ENCODE measurements at places on chromosomes 4 and X.

GRCh38 chrX:87941841-87942240 lies 424.2 kb downstream of the KLHL4 start:
- DNase-seq = no peak

DNA sequence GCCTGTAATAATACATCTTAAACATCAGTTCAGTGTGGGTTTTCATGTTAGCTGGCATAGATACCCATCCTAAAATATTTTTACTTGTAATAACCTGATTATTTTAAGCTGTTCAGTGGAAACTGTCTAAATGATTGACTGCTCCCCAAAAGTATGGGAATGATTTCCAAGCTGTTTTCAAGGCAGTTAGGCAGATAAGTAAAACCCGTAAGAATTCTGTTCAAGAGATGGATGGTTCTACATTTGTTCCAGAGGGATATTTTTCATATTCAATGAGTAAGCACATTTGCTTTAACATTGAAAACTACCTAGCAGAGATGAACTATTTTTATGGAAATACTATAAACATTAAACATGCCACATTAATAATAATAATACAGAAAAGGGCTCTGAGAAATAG lies 161.1 kb downstream of the UNC5C start:
- no peak for DNase-seq

- DNase-seq = peak; percentile 17
These were observed at the start of gene RPS6KA6 for GRCh38 chrX:84187533-84188319. TSS of gene RPS6KA6 (minus strand) at chrX:84188199. CDS start at chrX:84187899, 300 bp downstream.

DNA sequence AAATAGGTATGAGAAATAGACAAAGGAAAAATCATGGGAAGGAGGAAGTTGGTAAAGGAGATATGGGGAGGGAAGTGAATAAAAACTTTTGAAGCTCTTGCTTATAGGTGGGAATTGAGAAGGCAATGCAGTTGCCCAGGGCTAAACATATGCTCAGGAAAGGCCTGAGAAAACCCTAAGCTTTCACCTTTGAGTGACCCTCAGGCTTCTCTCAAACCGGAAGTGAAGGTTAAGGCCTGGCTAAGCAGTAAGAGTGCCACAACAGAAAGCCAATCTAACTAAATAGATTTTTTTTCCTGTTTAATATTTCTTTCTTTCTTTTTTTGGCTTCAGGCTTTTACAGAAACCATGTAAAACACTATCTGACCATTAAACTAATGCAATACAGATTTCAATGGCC lies 69.5 kb upstream of the GABRA3 start:
- DNase-seq = no peak

DNA sequence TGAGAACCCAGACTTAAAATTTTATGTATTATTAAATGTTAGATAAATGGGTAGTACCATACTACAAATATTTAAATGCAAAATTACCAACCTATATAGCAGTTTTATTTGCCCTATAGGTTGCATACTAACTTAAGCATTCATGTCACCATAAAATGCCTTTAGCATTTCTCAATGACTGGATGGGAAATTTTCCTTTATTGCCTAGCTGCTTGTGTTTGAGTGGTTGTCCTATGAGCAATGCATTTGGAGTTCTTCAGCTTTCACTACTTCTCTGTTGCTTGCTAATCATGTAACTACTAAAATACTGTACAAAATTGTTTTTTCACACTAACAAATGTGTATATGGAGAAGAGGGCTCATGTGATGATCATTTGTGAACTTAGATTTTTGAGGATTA lies 44.2 kb upstream of the CEP135 start:
- no peak for DNase-seq

DNA sequence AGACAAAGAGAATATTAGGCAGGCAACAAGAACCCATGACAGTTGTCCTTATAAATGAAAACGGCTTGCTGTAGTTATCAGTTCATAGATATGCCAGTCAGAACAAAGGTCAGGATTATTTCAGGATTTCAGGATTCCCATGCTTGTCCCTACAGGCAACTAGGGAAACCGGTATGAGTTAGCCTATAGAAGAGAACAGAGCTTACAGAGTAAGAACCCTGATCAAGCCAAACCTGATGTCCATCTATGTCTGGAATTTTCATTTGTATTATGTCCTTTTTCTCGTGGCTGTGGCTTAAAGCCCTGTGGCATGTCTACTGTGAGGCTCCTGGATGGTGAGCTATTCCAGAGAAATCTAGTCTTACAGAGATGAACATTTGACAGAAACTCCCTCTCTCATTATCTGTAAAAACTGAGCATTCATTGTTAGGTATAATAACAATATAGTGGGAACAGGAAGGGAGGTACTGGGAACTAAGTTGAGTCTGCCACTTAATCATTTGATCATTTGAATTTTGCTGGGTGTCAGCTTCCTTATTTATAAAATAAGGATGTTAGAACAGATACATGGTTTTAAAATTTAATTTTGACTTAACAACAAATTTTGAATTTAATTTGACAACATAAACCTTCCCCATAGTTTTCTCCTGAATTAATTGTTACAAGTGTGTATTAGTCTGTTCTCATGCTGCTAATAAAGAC lies 129.5 kb upstream of the KLF3 start:
- no peak for DNase-seq

- no peak for DNase-seq
These were observed 89.3 kb downstream of the SH2D1A start for GRCh38 chrX:124435616-124436015.

GRCh38 chr4:81874661-81875515 lies 403.2 kb upstream of the RASGEF1B start:
- DNase-seq = no peak

GRCh38 chr4:113975578-113975977 lies 3.9 kb downstream of the ARSJ start:
- no peak for DNase-seq

GRCh38 chr4:1462768-1463075 lies 56.5 kb upstream of the NKX1-1 start:
- no peak for DNase-seq

GRCh38 chrX:109857584-109858228 lies 124.6 kb upstream of the ACSL4 start:
- DNase-seq = peak; percentile 55

DNA sequence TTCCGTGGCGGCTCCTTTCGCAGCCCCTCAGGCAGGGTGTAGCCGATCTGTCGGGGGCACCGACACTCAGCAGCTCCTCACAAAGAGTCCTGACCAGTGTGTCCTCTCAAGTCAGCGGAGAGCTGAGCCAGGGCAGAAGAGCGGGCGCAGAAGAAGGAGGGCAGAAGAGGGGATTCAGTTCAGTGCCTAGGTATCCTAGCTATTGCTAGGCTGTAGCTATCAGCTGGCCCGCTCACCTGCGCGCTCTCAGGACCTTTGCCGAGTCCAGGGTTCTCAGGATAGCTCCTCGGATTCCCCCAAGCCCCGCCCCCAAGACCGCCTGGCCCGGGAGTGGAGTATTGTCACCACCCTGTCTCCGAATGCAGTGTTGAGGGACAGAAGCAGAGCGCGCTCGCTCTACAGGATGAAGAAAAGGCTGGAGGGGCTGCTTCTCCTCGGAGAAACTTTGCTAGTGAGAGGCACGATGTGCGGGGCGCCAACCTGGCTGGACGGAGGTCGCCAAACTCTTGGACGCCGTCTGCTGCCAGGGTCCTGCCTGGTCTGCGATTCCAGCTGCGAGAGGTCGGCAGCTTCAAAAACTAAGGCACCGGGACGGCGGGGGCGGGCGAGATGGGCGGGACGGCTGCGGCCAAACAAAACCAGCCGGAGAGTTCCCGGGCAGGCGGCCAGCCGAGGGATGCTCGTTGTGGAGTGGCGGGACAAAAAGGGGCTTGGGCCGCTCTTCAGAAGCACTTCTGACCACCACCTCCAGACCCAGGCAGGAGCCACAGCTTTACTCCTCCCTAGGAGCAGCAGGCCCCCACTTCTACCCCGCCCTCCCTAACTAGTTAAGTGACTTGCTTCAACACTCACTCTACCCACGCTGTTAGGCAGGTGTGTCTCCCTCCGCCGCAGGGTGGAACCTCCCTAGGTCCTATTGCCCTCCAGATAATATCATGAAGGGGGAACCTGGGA lies at the start of gene XKRX:
Gene XKRX, minus strand, starts transcription at position 258 of the 954 bp plus-strand sequence. CDS start 613 bp downstream, outside the sequence.
- peak; percentile 10 for DNase-seq

DNA sequence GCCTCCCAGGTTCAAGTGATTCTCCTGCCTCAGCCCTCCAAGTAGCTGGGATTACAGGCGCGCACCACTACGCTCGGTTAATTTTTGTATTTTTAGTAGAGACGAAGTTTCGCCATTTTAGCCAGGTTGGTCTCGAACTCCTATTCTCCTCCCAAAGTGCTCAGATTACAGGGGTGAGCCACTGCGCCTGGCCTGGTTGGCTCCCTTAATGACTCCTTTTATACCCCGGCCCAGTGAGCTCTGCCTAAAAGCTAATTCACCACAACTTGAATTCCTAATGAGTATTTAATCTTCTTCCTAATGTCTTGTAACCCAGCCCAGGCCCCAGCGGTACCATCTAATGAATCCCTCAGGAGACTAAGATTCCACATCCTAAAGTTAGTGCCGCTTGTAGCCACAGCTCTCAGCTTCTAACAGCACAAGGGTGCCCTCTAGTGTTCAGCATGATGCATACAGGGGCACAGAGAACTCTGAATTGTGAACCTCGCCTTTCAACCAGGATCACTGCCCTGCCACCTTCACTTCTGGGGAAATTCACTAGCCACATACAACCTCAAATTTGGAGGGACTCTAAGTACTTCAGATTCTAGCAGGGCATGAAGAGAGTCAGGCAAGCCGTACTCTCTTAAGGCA lies 89.5 kb downstream of the OR13H1 start:
- peak; percentile 47 for DNase-seq
